SIG-M5 (cell line): ENCODE measurements at places on chromosomes 2 and 18.

DNA sequence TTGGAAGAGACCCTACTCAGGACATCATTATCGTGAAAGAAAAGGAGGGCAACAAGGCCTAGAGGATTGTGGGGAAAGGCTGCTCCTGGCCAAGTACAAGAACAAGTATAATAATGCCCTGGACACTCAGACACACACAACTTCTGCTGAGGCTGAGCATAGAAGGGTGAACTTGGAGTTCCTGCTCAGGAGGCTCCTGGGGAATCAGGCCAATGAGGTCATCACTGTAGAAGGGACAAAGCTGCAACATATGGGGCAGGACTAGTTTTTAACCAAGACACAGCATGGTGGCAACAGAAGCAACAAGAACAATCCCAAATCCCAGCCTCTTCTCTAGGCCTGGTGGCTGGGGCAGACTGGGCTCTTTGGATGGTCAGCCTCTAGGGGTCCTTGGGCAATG is 102.6 kb downstream of the POLR1A start:
- DNase-seq, result no peak

DNA sequence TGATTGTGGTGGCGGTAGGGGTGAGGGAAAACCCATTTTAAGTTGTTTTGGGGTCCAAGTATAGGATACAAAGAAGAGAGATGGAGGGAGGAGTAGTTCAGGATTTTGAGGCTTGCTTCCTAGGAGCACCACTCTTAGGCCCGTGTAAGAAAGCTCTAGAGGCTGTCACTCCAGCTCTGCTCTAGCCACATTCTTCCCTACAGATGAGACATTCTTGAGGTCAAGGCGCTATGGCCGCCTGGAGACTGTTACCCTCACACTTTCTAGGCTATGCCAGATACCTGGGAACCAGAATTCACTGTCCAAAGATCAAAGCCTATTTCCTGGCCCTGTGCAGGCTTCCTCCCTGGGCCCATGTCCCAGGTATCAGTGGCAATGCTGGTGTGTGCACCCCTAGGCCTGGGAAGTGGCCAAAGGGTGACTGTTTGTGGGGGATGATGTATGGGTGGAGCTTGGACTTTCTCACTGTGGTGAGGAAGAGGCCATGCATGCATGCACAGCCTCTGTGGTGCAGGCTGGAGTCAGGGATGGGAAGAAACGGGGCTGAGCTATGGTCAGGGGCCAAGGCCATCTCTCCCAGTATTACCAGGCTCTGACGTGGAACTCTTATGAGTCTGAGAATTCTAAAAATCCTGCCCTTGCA is 7.0 kb upstream of the TTL start:
- DNase-seq, result no peak

GRCh38 chr2:177298191-177298590 is 33.7 kb upstream of the NFE2L2 start:
- no peak for DNase-seq

DNA sequence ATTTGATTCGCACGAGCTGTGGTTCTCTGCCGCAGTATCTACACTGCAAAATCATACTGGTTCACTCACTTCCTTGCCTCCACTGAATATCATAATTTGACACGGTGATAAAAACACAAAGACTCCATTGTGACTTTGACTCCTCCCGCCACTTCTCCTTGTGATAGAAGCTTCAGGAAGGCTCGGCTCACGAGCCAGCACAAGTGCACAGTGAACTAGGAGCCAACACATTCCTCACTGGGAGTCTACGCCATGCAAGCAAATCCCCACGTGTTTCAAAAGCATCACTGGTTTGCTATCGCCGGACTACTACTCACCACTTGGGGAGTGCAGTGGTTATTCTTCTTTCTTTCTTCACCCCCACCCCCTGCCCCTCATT is 293.3 kb upstream of the PARD3B start:
- no peak for DNase-seq

GRCh38 chr2:28352610-28353195 is 40.0 kb upstream of the FOSL2 start:
- no peak for DNase-seq

DNA sequence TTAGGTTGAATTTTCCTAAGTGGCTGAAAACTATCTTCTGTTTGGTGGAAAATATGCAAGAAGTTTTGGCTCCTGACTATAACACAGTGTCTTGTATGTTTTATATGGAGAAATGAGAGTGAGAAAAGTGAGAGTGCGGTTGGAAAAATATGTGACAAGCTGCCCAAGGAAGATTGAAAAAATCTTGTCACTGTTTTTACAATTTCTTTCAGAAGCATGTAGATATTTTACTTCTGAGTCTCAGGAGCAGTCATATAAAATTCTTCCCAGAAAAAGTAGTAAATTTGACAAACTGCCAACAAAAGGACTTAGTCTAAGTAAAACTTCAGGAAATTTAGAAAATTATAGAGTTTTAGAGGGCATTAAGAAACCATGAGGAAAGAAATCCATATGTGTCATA is 19.4 kb upstream of the RMND5A start:
- no peak for DNase-seq

GRCh38 chr2:238973038-238973739 is 125.3 kb downstream of the TWIST2 start:
- DNase-seq, result no peak

DNA sequence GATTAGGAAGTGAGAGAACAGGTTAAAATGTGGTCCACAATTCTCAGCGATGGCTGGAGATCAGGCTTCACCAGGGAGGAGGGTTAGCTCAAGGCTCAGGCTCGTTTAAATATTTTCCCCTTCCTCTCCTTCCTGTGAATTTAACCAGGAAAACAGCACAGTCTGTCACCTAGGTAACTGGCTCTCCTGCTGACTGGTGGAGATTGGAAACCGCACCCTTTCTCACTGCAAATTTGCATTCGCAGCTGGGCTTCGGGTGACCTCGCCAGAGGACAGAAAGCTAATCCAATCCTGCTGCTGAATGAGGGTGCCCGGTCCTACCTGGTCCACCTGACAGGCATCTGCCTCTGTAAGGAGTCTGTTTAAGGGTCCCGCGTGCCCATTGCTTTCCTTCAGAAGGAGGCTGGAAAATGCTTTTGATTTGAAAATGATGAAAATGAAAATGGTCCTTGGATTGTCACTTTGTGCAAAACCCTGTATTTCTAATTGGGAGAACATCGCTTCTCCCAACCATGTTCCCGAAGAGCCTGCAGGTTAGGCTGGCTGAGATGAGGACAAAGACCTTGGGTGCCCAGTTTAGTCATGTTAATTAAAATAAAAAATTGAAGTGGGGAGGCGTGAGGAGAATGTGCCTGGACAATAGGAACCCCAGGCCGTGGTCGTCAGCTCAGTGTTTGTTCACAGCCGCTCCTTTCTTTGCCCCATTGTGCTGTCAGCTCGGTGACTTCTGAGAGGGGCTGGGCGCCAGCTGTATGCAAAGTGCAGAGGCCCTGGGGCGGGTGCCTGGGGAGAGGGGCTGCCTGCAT is 43.4 kb upstream of the MTCL1 start:
- no peak for DNase-seq

DNA sequence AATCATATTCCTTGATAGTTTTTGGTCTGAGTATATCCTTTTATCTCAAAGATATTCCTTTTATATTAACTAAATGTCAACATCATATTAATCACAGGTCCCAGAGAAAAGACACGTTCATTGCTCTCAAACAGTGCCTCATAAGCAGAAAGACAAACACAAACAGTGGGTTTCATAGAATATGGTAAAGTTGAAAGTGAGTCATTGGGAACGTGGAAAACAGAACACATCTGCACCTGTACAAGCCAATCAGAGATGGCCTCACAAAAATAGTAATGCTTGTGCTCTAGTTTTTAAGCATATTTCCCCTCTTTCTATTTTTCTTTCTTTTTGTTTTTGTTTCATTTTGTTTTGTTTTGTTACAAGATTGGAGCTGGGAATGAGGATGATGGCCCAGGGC is 328.4 kb upstream of the MAP2 start:
- no peak for DNase-seq

- no peak for DNase-seq
These were observed 103.1 kb downstream of the MCFD2 start for GRCh38 chr2:46812361-46813019.

DNA sequence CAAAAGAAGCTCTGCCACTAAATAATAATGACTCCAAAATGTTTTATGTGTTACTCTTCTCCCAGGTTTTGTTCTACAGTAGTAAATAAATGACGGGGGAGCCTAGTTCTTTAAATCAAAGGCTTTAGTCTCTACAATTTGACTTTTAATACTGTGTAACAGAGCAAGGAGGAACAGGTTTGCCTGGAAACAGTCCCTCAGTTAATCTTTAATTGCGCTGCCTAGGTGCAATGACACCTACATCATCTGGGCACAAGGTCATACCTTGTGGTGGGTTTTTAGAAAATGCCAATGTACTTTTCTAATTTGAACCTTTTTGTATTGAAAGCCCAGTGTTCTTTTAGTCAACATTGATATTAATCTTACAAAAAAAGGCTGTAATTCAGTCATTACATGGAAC is 287.3 kb upstream of the SETBP1 start:
- DNase-seq, result no peak

- DNase-seq, result no peak
These were observed 33.1 kb downstream of the NGEF start for GRCh38 chr2:232979871-232980461.

DNA sequence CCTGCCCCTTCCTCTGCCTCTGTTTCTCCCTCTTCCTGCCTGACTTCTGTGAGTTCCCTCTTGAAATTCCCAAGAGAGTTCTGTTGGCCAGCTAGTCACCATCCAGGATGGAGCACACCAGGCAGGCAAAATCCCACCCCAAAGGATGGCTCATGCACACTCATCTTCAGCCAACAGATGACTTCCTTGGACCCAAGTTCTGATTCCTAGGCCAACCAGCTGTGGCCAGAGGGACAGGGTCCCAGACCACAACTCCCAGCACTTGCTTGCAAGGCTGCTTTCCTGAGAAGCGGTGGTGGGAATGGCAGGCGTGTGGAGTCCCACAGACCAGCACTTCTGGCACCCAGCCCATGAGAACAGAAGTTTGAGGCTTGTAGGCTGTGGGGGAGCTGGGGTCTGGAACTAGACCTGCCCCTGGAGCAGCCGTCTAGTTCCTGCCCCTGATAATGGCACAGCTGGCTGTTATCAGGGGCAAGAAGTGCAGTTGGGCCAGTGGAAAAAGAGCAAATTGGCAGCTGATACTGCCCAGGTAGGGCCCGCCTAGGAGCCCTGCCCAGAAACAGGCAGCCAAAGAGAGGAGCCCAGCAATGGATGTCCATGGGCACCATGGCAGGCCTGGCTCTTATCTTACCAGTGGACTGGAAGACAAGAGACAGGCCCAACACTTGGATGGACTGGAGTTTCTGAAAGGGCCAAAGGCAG is 56.7 kb downstream of the CYP26B1 start:
- DNase-seq, result no peak

GRCh38 chr2:59866436-59866835 is 687.0 kb downstream of the BCL11A start:
- no peak for DNase-seq

GRCh38 chr2:220129391-220129790 is 502.0 kb downstream of the SLC4A3 start:
- DNase-seq, result no peak

DNA sequence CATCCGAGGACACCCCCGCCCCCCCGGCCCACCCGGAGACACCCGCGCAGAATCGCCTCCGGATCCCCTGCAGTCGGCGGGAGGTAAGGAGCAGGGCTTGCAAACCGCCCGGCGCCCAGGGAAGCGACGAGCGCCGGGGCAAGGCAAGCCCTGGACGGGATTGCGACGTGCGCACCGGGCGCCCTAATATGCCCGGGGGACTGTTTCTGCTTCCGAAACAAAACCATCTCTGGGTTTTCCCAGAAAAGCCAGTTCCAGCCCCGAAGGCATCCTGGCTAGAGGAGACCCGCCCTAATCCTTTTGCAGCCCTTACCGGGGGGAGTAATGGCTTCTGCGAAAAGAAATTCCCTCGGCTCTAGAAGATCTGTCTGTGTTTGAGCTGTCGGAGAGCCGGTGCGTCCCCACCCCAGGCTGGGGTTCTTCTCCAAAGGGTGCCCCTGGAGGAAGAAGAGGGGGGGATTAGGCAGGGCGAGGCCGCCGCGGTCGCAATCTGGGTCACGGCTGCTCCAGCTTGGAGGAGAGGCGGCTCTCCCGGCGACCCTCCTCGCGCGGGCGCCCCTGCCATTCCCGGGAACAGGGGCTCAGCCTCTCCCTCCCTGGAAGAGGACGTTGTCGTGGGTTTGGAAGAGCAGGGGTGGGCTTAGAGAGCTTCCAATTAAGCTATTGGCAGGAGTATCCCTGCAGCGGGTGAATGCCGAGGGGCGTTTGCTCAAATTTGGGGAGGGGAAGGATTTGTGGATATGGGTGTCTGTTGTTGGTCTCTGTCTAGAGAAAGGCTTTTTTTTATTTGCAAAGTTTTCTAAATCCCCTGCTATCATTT is 521 bp downstream of the MYCN start:
- DNase-seq, result no peak

DNA sequence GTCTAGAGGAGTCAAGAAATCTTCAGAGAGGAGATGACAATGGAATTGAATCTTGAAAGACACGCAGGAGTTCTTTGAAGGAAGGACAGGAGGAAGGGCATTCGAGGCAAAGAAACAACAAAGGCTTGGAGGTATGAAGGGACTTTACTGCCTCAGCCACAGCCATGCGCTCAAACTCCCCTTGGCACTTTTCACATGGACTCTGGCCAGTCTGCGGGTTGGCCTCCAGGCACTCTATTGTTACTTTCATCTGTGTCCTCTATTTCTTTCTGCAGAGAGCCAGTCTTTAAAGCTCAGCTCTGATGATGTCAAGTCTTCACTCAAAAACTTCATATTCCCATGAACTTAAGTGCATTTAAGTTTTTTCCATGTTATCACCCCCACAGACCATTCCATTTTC is 95.4 kb downstream of the ZAP70 start:
- no peak for DNase-seq

DNA sequence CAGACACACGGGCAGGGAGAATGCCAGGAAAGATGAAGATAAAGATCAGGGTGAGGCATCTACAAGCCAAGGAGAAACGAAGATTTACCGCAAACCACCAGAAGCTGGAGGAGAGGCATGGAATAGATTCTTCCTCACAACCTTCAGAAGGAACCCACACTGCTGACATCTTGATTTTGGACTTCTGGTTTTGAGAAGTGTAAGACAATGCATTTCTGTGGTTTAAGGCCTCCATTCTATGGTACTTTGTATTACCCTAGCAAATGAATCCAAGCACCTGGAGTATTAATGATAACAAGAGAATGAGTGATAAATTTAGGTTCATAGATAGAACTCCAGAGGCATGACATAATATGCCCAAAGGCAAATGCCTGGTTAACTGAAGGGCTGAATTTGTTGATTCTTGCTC is 11.8 kb upstream of the FN1 start:
- no peak for DNase-seq

GRCh38 chr2:155070489-155070888 is 372.0 kb downstream of the KCNJ3 start:
- no peak for DNase-seq
